Stimulated activated CD4-positive, alpha-beta T cell treated with anti-CD3 and anti-CD28 coated beads, Interleukin-2, amount 100 ng/mL, for 4 hours (primary cell): ENCODE measurements at places on chromosomes 13 and 19.

- DNase-seq: no peak
Observed at GRCh38 chr13:38899571-38899970, 91.1 kb downstream of the STOML3 start.

DNA sequence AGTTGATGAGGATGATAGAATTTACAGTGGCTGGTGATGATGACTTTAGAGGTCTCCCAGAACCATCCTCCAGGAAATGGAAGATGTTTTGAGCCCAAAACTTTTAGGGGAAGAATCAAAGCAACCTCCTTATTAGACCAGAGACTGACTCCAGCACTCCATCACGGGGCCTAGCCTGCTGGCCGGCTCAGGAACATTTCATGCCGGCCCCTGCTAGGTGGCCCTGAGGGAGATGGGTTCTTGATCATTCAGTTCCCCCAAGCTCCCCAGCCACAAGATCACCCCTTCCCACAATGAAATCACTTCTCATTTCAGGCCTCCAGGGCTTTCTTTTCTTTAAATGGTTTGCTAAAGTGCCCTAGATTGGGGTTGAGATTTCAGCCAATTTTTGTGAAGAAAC lies 79.7 kb upstream of the SIAH3 start:
- no peak for DNase-seq

- DNase-seq: no peak
Observed at GRCh38 chr13:30314562-30314961, 7.2 kb upstream of the KATNAL1 start.

DNA sequence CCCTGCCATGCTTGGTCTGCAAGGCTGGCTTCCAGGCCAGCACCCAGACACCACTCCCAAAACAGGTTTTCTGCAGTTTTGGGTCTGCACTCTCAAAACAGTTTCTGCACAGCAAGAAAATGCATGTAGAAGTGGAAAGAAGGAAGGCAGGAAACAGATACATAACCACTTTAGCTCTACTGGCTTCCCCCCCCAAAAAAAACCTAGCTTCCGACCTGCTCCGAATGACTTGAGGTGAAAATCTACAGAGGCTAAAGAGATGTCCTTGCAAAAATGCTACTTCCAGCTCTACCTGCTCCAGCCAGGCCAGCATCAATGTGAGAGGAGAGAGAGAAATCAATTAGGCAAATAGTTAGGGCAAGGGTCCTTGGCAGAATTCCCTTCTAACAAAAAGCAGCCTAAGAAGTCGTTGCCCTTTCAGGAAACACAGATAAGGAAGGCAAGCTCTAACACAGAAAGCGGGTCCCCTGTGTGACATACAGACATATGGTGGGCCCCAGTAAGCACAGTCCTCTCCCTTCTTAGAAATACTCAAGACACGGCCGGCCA lies 3.4 kb downstream of the C19orf12 start:
- DNase-seq: no peak

GRCh38 chr13:98390086-98390715 lies 186.7 kb downstream of the STK24 start:
- no peak for DNase-seq

DNA sequence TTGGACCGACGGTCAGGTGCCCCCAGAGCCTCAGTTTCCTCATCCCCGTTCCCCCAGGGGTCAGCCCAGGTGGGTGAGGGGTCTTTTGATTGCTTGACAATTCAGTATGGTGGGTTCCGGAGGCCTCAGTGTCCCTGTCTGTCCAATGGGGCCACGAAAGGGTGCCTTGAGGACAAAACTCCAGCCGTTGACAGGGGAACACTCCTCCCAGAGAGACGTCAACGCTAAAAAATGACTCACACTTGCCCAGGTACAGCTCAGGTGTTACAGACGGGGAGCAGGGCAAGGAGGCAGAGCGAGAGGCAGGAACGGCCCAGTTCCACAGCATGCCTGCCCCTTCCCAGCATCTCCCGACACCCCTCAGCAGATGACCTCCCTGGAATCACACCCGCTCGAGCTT lies 1.8 kb downstream of the TNFAIP8L1 start:
- DNase-seq: no peak

DNA sequence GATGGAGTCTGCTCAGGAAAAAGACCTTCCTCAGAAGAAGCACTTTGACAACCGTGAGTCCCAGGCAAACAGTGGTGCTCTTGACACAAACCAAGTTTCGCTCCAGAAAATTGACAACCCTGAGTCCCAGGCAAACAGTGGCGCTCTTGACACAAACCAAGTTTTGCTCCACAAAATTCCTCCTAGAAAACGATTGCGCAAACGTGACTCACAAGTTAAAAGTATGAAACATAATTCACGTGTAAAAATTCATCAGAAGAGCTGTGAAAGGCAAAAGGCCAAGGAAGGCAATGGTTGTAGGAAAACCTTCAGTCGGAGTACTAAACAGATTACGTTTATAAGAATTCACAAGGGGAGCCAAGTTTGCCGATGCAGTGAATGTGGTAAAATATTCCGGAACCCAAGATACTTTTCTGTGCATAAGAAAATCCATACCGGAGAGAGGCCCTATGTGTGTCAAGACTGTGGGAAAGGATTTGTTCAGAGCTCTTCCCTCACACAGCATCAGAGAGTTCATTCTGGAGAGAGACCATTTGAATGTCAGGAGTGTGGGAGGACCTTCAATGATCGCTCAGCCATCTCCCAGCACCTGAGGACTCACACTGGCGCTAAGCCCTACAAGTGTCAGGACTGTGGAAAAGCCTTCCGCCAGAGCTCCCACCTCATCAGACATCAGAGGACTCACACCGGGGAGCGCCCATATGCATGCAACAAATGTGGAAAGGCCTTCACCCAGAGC lies 16.2 kb upstream of the ZNF544 start:
- DNase-seq: no peak

DNA sequence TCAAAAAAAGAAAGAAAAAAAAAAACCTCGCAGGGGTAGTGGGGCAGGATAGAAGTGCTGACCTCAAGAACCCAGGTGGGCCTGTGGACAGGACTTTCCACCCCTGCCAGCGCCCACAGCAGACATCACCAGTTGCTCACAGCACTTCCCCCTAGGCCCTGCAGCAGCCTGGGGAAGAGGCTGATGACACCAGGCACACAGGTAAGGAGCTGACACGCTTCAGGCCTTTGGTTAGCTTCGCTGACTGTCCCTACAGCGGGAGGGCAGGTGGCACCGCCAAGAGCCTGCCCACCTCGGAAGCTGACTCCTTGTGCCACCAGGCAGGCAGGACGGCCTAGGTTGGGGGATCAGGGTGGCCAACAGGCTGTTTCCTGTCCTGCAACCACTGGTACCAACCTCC lies 8.9 kb downstream of the LONP1 start:
- no peak for DNase-seq

GRCh38 chr19:39645800-39646411 lies 9.8 kb upstream of the LGALS16 start:
- no peak for DNase-seq

DNA sequence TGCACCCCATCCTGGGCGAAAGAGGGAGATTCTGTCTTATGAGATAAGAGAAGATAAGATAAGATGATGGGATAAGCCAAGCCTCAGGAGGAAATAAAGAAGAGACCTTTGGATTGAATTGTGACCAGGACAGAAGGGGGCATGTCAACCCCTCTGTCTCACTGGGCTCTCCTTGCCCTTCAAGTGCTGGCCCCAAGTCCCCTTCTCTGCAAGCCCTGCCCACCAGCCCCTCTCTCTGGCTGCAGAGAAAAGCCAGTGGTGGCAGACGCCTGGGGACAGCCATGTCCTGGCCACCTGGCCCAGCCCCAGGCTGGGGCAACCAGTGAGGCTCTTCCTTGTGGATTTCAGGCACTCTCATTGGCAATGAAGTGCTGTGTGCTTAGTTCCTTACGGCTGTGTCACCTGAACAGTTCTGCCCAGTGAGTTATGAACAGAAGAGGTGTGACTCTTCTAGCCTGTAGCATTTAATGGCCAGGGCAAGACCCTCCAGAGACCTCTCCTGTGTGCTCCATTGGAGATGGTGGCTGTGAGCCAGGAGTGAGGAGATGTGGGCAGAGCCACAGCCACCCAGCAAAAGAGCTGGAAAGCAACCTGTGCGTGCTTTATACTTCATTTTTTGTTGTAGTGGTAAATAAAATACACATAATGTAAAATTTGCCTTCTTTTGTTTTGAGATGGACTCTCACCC lies 6.1 kb upstream of the BTBD2 start:
- DNase-seq: no peak

GRCh38 chr13:69108486-69108885 lies 999.1 kb upstream of the ATXN8OS start:
- DNase-seq: no peak

DNA sequence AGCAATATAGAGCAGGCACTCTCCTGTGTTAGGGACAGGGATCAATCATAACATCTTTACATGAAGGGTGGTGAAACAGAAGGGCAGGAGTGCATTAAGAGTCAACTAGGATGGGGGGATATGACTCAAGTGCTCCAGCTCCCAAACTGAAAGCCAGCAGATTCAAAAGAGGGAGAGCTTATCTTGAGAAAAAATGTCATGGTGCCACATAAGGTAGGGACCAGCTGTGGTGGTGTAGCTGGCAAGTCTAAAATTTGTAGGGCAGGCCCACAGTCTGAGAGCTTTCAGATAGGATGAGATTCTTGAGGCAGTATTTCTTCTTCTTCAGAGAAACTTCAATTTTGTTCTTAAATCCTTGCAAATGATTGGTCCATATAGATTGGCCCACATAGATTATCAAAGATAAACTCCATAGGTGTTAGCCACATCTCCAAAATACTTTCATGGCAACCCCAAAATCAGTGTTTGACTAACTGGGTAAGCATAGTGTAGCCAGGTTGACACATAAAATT lies 19.1 kb downstream of the DNAJC15 start:
- DNase-seq: no peak

DNA sequence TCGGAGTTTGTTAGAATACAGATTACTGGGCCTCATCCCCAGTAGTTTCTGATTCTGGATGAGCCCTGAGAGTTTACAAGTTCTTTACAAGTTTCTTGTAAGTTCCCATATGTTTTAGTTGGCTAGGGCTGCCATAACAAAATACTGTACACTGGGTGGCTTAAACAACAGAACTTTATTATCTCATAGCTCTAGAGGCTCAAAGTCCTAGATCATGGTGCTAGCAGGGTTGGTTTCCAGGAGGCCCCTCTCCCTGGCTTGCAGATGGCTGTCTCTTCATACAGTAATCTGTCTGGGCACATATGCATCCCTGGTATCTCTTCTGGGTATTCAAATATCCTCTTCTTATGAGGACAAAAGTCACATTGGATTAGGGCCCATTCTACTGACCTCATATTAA lies 167.2 kb downstream of the KLF5 start:
- DNase-seq: no peak

GRCh38 chr13:27573265-27573664 lies 47.1 kb downstream of the LNX2 start:
- DNase-seq: no peak

DNA sequence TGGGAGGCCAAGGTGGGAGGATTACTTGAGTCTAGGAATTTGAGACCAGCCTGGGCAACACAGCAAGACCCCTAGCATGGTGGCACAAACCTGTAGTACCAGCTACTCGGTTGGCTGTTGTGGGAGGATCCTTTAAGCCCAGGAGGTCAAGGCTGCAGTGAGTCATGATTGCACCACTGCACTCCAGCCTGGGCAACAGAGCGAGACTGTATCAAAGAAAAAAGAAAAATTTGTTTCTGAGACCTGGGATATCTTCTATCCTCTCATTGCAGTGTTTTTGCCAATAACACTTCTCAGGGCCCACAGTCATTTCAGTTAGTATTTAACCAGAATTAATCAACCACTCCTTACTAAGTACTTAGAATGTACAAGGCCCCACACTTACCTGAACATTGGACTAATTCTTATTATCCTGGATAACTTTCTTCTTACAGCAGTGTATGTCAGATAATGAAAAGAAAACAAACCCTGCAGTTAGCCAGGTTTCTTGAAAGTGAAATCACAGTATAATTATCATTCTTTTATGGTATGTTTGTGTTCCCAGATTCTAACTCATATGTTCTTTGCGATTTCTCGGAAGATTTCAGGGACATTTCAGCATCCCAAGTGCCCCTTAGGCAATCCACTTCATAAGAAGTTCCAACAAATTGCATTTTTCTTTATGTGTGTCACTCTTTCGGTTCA lies 75.6 kb upstream of the KLF5 start:
- DNase-seq: no peak

- DNase-seq: no peak
Observed at GRCh38 chr13:52945348-52945747, 83.3 kb upstream of the OLFM4 start.

- no peak for DNase-seq
Observed at GRCh38 chr19:14089662-14090508, 666 bp downstream of the SAMD1 start.

DNA sequence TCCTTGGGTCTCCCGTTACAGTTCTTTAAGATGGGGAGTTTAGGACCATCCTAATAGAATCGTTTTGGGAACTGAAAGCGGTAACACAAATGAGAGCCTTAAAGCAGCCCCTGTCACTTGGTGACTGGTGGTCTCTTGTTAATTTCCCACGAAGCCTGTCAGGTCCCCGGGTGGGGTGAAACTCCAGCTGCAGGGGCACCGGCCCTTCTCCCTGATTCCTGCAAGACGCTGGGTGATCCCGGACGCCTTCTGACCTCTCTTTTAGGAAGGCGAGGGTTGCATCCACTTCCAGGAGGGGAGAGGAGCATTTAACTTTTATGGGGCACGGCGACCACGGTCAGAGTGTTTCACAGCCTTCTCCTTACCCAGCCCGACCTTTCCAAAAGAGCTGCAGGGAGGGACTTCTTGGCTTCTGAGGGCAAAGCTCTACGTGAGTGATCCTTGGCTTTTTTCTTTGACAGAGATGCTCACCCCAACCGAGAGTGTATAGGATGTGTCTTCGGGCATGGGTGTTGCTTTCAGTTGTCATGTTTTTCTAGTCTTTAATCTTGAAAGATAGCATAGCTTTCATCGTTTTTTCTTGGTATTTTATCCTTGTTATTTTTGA lies 688 bp downstream of the ZNF225 start:
- no peak for DNase-seq

- no peak for DNase-seq
Observed at GRCh38 chr13:49436890-49437289, 7.0 kb downstream of the CAB39L start.

- no peak for DNase-seq
Observed at GRCh38 chr13:80374444-80374843, 33.5 kb upstream of the SPRY2 start.

DNA sequence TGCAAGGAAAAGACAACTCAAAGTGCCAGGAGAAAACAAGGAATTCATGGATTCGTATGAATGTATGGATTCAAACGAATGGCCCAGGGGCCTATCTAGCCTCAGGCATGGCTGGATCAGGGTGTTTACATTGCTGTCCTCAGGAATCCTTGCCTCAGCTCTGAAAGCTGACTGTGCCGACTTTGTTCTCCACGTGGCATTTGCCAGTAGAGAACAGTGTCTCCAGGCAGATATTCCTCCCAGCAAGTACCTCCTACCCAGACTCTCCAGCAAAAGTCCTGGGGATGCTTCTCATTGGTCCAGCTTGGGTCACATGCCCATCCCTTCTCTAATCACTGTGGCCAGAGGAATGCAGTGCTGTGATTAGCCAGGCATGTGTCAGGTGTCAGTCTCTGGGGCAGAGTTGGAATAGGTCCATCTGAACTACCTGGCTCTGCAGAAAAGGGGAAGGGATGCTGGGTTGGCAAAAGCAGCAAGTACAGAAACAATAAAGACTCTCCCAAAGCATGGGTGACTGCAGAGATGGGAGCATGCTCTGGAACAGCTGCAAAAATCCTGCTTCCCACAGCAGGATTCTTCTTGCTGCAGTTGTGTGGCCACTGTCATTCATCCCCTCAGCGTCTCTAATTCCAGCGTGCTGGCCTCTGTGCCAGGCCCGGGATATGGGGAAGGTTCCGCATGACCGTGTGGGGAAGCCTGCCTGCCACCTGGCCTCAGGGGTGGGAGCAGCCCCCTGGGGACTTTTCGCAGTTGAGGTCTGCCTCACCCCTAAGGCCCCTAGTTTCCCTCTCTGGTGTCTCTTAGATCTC lies 30.0 kb downstream of the CCNE1 start:
- DNase-seq: no peak

- no peak for DNase-seq
Observed at GRCh38 chr13:109779876-109780510, 6.4 kb downstream of the IRS2 start.
